Ovary (tissue), 10 donors: ENCODE measurements at places on chromosomes 16 and 17.

- no peak for DNase-seq
- peaks cover 4% of the 10 kb centered on the region for H3K4me1 ChIP-seq
- peak overlapping the region; percentile 77 for H3K27ac ChIP-seq
Measured at GRCh38 chr16:57999366-57999970, 1.0 kb downstream of the ZNF319 start.

DNA sequence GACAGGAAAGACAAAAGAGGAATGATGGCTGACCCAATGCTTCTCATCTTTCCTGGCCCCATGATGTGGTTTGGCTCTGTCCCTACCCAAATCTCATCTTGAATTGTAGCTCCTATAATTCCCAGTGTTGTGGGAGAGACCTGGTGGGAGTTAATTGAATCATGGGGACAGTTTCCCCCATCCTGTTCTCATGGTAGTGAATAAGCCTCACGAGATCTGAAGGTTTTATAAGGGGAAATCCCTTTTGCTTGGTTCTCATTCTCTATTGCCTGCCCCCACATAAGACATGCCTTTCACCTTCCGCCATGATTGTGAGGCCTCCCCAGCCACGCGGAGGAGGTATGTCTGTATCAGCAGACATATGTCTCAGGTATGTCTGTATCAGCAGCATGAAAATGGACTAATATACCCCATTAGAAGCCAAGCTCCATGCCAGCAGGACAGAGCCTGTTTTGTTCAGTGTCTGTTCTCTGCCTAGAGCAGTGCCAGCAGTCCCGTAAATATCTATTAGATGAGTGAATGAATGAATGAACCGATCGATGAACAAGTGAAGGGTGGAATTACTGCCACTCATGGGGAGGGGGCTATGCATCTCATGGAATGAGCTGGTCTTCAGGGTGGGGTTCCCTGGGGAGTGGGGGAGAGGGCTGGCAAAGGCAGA lies 304.4 kb downstream of the SOX9 start:
- H3K27ac ChIP-seq: no peak overlapping the region
- no peak overlapping the region for H3K4me3 ChIP-seq
- DNase-seq: no peak
- H3K4me1 ChIP-seq: no peaks in the 10 kb centered on the region
- H3K36me3 ChIP-seq: no peaks in the 10 kb centered on the region

- no peaks in the 10 kb centered on the region for H3K4me1 ChIP-seq
- no peak overlapping the region for H3K27ac ChIP-seq
- H3K36me3 ChIP-seq: no peaks in the 10 kb centered on the region
- H3K4me3 ChIP-seq: no peak overlapping the region
- DNase-seq: no peak
- H3K27me3 ChIP-seq: no peaks in the 10 kb centered on the region
Measured at GRCh38 chr16:89045181-89045815, 48.4 kb upstream of the ACSF3 start.

GRCh38 chr16:22296225-22297113 lies 740 bp upstream of the POLR3E start:
- H3K27ac ChIP-seq: no peak overlapping the region
- peak overlapping the region; percentile 95 for H3K4me3 ChIP-seq
- H3K27me3 ChIP-seq: no peaks in the 10 kb centered on the region
- DNase-seq: no peak
- H3K36me3 ChIP-seq: no peaks in the 10 kb centered on the region
- H3K4me1 ChIP-seq: no peaks in the 10 kb centered on the region

DNA sequence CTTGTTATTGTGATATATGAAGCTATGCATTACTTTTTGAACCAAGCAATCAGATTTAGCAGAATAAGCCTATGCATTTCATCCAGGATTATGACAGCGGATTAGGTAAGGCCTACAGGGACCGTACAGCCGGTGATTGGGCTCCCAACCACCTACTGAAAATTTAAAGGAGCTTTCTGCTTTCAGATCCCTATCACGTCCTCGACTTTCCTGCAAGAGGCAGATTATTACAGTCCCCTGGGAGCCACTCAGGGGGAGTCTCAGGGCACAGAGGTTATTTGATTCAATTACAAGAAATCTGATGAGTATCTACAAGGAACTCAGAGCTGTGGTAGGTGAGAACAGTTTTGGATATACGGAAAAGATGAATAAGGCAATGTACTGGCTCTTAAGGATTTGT lies 80.7 kb downstream of the HS3ST3B1 start:
- no peak overlapping the region for H3K27ac ChIP-seq
- no peak for DNase-seq
- no peaks in the 10 kb centered on the region for H3K36me3 ChIP-seq
- no peak overlapping the region for H3K4me3 ChIP-seq
- H3K4me1 ChIP-seq: no peaks in the 10 kb centered on the region

DNA sequence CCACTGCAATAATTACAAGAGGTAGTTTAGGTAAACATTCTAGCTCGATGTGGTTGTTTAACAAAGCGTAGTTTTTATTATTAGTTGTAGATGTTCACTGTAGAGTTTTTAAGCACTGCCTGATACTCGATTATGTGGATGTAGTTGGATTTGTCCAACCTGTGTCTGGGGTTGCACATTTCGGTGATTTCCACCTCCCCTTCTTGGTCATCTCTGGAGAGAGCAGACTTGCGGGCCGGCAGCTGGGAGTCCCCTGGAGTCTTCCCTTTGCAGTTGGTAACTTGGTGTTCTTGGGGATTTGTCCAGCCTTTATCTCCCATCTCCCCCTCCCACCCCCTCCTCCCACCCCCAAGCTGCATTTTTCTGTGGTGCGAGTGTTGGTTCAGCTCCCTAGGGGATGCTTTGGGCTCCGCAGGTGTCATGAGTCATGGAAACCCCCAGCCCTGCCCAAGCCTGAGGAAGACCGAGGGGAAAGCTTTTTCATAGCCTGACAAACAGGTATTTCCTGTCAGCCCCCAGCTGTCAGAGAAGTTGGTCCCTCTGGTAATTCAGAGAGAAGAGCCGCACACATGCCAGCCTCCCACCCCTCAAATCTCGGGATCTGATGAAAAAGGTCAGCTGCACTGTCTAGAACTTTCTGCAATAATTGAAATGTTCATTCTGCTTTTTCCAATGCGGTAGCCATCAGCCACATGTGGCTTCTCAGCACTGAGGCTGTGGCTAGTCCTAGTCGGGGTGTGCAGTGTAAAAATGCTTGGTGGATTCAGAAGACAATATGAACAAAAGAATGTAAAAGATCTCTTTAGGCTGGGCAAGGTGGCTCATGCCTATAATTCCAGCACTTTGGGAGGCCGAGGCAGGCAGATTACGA lies 50.3 kb downstream of the KSR1 start:
- H3K27ac ChIP-seq: no peak overlapping the region
- DNase-seq: no peak
- H3K4me3 ChIP-seq: no peak overlapping the region
- H3K36me3 ChIP-seq: no peaks in the 10 kb centered on the region
- peaks cover 8% of the 10 kb centered on the region for H3K4me1 ChIP-seq
- H3K27me3 ChIP-seq: no peaks in the 10 kb centered on the region
